ENCODE measurements at places on chromosomes 7 and 10.
A peak's percentile ranks its signal among the peaks of the same experiment; 100 is the strongest.

DNA sequence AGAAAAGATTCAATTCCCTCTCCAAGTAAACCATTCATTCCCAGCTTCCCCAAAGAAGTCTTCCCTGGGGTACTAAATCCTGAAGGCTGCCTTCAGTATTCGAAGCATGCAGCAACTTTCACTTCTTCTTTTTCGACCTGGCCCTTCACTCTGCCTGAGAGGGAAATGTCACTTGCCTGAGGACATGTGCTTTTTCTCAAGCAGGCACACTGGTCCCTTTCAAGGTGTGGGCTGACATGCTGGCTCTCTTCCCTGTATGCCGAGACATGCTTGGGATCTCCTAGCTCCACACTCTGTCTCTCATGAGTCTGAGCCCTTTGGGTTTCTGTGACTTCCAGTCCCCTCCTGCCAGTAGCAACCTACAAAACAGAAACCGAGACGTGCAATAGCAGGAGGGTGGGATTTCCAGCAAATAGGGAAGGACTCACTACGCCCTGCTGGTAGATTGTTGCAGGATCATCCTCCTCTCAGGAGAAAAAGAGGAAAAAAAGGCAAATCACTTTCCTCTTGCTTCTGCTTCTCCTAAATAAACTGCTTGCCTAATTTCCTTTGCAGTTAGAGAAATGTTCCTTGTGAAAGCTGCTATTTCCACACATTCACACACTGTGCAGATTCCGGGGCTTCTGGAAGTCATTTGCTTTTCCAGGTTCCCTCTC is 33.5 kb downstream of the FIGNL1 start:
- peak; percentile 66 for DNase-seq

DNA sequence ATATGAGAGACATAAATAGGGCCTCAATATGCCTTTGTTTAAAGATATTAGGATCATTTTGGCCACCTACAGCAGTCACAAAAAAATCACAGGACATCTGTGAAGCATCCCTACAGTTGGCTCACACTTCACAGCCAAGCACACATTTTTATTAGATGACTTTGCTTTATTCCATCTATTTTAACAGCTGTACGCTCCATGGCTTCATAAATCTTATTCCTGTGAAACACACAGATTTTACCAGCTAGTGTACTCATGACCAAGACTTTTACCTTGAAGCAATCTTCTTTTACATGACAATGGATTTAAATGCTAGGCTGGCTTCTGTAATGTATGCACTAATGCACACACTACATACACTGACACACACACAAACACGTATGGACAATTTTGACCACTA is 254.8 kb upstream of the PITRM1 start:
- no peak for DNase-seq

GRCh38 chr10:130026670-130027456 is 62.8 kb upstream of the EBF3 start:
- DNase-seq: no peak

- no peak for DNase-seq
Observed at GRCh38 chr7:106729720-106730385, 68.9 kb upstream of the CCDC71L start.

DNA sequence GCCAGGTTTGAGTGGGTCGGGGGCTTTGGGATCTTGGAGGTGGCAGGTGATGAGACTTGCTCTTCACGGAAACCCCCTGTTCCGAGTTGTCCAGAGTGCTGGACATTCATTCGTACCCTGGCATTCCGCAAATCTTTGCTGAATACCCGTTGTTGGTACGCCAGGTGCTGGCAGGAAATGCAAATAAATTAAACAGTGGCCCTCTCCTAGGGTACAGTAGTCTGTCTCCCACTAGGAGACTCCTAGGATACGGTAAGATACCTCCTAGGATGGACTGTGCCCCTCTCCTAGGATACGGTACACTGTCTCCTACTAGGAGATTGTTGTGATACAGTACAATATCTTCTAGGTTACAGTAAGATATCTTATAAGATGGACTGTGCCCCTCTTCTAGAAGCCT is 544 bp downstream of the SEC23IP start:
- no peak for DNase-seq

DNA sequence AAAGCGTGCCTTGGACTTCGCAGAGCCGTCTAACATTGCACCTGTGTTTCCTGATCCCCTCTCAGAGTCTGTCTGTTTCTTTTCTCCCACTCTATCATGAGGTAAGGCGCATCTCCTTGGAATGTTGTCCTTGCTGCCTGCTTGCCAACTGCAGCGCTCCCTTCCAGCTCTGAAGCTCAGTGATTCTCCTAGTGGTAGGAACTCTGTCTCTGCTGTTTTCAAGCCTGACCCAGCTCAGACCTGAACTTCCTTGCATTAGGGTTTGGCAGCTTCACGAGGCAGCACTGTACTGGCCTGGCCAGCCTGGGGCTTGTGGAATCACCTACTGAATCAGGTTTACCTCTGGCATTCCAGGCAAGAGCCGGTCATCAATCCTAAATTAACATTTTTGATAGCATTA is 123.9 kb downstream of the CREB5 start:
- no peak for DNase-seq

- no peak for DNase-seq
Observed at GRCh38 chr7:112226701-112227276, 20.3 kb downstream of the ZNF277 start.

- DNase-seq: no peak
Observed at GRCh38 chr10:25493122-25493893, 318.5 kb downstream of the GPR158 start.

DNA sequence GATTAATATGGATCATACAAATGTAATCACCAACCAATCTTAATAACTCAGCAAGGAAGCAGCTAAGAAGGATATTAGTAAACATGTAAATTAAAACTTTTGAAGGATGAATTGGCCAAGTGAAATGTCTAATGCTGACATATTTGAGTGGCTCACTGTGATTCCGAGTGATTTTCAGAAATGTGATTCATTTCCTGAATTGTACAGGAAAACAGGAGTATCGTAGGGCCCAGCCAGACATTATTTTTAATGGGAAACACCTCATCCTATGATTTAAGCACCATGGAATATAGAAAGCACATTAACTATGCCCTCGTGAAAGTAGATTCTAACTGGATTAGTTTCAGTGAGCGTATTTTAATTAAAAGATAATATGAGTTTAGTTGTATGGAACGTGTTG is 82.3 kb downstream of the LHFPL3 start:
- no peak for DNase-seq

- peak; percentile 81 for DNase-seq
Observed at GRCh38 chr7:102426268-102427018, 6.9 kb upstream of the ORAI2 start.

DNA sequence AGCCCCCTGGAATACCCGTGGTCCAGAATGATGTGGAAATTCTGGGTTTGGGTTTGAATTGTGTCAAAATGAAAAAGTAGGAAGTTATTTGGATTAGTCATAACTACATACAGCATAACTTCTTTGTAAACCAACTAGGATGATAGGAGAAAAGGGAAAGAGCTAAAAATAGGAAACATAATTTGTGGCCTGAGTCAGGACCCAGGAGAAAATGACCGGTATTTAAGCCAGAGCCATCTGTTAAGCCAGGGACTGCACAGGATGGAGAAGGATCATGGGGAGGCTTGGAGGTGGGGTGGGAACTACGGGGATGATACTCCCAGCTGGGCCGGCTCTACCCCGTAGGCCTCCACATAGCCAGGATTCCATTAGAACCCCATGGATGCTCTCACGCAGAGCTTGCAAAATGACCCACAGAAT is 98.6 kb downstream of the MYOF start:
- no peak for DNase-seq

DNA sequence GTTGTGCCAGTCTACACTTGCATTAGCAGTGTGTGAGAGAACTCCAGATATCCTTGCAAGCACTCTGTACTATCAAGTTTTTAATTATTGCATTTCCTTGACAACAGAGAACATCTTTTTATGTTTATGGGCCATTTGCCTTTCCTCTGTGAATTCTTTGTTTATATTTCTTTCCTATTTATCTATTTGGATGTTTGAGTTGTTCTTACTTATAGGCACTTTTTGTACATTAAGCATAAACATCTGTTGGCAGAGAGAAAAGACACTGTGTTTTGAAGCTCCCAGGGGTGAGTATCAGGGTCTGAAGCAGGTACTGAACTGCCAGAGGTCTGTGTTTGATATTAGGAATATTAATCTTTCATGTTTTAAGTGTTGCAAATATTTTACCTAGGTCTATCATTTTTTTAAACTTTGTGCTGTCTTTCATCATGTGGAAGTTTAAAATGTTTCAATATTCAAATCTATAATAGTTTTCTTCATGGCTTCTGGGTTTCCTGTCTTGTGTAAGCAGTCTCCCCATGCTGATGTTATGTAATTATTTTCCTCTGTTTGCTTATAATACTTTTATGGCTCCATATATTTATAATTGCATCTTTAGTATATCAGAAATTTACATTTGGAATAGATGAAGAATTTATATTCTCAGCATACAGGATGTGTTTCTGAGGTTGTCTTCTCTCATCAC is 17.7 kb upstream of the PDCD4 start:
- no peak for DNase-seq

- no peak for DNase-seq
Observed at GRCh38 chr10:88830643-88831268, 20.9 kb downstream of the ANKRD22 start.

- DNase-seq: no peak
Observed at GRCh38 chr10:6124666-6125065, 35.8 kb downstream of the RBM17 start.

DNA sequence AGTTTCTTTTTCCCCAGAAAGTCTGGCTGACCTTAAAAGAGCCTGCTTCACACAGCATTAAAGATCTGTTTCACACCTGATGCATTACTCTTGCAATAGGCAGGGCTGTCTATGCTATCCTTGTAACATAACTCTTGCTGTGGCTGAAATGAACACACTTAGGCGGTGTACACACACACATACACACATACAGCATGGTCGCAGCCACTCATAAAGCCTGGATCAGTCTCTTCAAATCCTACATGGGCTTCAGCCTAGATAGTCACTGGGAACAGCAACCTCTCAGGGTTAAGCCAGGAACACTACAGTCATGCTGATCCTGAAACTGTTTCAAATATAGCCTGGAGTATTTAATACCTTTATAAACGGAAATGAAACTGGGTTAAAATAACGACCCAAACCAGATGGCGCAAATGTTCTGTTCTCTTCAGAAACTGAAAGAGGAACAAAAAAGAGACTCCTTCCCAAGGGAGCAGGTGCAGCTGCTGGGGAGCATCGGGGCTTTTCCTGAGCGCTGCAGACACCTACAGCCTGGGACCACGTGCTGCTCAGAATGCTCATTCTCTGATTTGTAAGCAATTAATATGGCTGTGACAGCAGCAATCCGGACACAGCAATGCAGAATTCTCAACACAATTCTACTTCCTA is 61.0 kb upstream of the SFMBT2 start:
- DNase-seq: peak; percentile 70

- DNase-seq: no peak
Observed at GRCh38 chr10:27713941-27714340, 31.7 kb downstream of the MKX start.

- DNase-seq: no peak
Observed at GRCh38 chr7:81803267-81803666, 33.4 kb upstream of the HGF start.

GRCh38 chr10:72250666-72251065 is 23.1 kb upstream of the DDIT4 start:
- DNase-seq: no peak

DNA sequence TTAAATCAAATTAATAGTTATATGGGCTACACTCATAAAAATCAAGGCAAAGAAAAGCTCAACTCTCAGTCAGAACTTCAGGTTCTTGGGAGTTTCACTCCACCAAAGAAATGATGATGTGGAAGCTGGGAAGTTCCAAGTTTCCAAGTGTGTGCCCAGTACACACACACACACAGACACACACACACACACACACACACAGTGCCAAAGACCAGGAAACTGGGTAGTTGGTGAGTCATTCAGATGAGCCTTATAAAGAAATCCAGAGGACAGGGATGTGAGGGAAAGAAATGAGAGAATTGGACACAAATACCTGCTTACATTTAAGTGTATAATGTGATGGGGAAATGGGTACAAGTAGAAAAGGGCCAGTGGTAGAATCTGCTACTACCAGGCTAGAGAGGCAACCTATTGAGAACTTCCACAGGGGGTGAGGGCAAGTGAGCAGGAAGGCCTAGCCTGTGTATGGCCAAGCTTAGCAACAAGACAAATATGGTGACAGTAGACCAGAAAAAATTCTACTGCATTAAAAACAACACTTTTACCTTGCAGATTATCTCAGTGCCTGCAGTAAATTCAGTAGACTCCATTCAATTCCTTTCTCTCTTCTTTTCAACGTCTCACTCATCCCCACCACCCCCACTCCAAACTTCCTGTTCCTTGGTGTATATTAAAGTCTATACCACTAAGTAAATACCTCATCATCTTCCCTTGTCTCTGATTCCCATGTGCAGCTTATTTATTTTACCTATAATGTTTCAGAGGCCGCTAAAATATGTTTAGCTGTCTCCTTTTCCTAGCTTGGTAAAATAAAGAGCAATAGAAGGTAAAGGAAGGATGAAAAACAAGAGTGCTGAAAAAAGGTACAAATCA is 95.0 kb downstream of the CABCOCO1 start:
- no peak for DNase-seq

GRCh38 chr10:3346851-3347250 is 174.3 kb upstream of the PITRM1 start:
- no peak for DNase-seq

DNA sequence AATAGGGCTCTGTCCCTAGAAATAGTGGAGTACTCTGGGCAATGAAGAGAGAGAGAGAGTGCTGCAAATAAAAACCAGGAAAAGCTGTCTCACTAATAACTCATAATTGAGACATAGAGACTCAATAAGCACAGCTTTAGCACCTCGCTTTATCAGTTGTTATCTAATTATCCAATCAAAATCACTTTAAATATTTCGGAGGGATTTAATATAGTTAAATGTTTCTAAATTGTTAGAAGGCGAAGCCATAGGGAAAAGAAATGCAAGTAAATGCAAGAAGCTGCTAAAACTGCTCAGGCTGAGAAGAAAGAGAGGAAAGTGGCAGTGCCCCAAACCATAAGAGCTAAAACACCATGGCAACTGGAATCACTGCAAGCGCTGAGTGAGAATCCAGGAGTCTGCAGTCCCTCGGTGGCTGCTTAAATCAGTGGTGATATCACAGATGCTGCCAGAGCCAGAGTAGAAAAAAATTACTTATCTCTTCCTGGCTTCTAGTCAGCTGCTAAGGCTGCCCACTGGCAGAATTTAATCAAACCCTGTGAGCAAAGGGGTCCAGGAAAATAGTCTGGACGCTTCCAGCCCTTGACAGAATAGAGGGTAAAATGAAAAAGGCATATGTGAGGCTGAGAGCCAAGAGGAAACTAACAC is 150.4 kb upstream of the CHRM2 start:
- DNase-seq: no peak

DNA sequence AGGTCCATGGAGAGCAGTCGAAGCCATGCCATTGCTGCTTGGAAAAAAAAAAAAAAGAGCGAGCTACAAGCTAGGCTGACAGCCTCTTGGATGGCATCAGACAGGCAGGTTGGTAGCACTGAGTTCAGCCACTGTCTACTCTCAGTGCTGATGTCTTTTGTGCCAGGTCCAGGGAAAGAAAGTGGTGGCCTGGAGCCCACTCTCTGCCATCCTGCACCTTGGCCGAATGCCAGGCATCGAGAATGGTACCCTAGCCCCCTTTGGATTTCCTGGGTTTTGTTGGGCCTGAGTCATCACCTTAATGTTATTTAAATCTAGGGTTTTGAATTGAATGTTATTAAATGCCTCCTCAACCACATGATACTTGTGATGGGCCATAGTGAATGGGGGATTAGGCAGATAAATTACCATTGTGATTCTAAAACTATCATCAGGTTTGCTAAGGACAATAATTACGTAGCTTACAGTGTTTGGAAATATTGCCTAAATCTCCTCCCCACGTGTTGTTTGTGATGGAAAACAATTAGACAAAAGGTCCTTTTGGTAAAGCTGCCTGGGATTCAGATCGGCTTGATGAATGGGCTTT is 195.7 kb upstream of the GPR26 start:
- DNase-seq: no peak

Data from GM20000 (cell line).